ENCODE measurements at places on chromosomes 1 and 21.

GRCh38 chr1:216238844-216239243 is 184.4 kb downstream of the USH2A start:
- no peak for DNase-seq

- DNase-seq, result no peak
Measured at GRCh38 chr1:151512326-151512725, 1.1 kb downstream of the CGN start.

DNA sequence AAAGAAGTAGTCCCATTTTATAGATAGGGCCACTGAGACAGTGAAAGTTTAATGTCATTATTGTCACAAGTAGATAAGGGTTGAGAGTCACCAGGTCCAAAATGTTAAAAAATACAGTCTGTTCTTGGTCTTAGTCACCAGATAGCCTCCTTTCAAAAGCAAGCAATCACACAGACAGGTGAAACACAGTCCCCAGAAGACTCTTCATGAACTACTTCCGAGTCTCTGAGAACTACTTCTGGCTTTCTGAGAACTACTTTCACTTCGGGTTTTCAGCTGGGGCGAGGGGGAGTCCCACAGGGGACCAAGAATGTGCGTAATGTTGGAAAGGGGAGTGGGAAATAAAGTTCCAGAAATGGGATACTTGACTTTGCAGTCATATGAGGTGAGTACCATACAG is 143.2 kb downstream of the HHIPL2 start:
- no peak for DNase-seq

GRCh38 chr1:156721131-156721530 is 7.1 kb upstream of the METTL25B start:
- no peak for DNase-seq

DNA sequence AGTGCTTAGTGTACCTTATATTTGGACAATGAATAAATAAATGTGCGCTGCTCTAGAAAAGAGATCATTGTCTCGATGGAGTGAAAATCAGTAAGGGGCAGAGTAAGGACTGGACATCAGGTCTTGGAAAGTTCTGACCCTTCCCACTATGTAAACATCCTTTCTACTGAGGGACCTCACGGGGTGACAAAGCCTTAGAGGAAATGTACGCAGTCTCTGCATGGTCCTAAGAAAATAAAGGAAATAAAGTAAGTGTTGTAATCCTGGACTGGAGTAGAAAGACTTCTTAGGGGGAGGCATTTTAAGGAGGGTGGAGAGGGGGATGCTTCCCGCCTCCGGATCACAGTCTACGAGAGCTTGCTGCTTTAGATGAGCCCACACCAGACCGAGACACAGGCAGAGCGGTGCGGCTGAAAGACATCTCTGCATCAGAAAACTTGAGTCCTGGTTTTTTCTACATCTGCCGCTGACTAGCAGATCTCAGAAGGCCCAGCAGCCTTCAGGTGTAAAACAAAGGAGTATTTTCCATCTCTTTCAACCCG is 22.3 kb upstream of the GPR137B start:
- peak; percentile 27 for DNase-seq

DNA sequence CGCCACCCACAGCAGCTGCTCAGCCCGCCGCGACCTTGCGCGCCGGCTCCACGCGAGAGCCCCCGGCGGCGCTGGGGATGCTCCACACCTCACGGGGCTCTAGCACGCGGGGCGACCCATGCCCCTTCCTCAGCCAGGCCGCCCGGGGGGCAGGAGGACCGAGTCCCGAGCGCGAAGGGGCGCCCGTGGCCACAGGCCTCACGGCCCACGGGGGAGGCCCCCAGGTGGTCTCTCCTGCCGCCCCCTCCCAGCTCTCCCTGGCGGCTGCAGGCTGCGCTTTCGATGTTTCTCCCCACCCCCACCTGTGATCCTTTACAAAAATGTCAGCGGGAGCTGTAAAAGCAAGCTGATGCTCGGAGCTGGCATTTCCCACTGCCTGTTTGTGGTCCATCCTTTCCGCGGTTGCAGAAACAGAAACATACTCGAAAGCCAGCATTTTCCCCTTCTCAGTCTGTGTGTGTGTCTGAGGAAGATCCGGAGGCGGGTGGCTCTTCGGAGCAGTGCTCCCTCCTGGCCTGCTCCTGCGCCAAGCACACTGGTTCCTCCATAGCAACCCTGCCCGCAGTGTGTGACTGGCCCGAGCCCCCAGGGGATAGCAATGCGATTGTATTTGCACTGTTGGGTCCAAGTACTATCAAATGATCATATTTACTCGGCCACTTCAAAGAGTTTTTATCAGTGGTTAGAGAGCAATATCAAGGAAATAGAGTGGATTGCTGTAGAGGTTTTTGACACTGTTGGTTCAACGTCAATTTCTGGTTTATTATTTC is 2.1 kb downstream of the KIF26B start:
- peak; percentile 40 for DNase-seq

GRCh38 chr1:14687147-14687546 is 88.7 kb downstream of the KAZN start:
- no peak for DNase-seq

- DNase-seq, result no peak
Measured at GRCh38 chr1:78038491-78038939, 7.3 kb upstream of the GIPC2 start.

GRCh38 chr1:186286615-186287315 is 88.3 kb downstream of the TPR start:
- no peak for DNase-seq

- DNase-seq, result peak; percentile 87
Measured at GRCh38 chr1:205933671-205934618, 9.3 kb downstream of the SLC26A9 start.

GRCh38 chr1:70754701-70755100 is 292.9 kb downstream of the PTGER3 start:
- DNase-seq, result no peak

- DNase-seq, result no peak
Measured at GRCh38 chr21:34811368-34811767, 142.6 kb downstream of the CLIC6 start.

GRCh38 chr1:110548381-110548780 is 29.4 kb upstream of the KCNA10 start:
- DNase-seq, result no peak

- no peak for DNase-seq
Measured at GRCh38 chr1:198584163-198584562, 43.7 kb upstream of the ATP6V1G3 start.

Data from suppressor macrophage treated with lipopolysaccharide for 1 hour (primary cell).